Activated naive CD4-positive, alpha-beta T cell treated with Interleukin-2 at 50 U/mL for 16 hours (primary cell): ENCODE measurements at places on chromosomes 16 and 17.

DNA sequence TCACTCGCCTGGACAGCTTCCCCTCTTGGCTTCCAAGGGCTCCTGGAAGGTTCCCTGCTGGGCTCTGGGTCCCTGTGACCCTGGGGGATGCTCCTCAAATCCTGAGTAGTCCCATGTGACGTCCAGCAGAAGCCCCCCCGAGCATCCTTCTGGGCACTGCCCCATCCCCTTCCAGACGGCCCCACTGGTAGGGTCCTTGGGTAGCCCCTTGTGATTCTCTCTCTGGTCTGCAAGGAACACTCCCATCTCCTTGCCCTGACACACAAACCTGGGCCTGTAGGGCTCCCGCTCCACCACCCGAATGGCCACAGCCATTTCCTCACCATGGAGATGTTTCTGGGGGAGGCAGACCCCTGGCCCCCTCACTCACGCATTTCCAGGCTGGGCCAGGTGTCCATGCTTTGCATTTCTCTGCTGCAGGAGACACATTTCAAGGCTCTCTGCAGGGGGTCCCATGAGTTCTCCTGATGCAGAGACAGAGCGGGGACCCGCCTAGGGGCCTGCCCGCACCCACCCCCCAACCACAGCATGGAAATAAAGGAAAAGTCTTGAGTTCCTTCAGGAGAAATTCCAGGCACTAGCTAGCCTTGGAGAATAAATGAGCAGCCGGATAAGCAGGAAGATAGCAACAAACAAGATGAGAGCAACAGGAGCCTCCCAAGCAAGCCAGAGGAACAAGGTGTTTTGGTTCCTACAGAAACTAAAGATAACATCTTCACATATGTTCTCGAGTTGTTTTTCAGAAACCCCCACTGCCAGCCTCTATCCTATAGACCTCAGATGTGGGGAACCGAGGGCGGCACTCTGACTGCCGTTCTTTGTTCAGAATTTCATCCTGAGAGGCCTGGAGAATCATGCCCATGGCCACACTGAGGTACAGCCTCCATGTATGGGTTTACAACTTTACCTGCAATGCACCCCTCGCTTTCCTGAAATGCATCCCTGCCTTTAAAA, 128.8 kb downstream of the MGAT5B start:
- no peak for DNase-seq

DNA sequence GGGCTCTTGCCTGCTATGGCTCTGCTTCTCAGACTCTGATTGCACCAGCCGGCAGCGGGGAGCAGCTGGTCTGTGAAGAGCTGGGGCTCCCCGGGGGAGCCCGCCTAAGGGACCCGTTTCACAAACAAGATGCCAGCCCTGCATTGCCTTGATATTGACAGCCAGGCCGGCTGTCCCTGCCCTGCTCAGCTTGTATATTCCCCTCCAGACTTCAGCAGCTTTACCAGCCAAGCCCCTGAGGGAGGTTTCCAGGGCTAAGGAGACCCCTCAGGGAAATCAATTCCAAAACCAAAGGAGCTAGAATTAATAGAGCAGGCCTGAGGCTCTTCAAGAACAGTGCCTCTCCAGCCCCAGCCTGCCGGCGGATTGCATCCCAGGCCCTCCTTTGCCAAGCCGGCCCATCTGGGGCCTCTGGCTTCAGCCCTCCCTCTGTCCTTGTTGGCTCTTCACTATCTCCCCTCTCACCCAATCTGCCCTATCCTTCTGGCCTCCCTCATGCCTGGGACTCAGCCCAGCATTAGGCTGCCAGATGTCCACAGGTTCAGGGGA, 5.7 kb downstream of the CALB2 start:
- DNase-seq, result no peak

- no peak for DNase-seq
Measured at GRCh38 chr17:7632492-7632894, 2.6 kb downstream of the SHBG start.

GRCh38 chr17:8650119-8650499, 19.6 kb upstream of the MYH10 start:
- DNase-seq, result no peak

- DNase-seq, result no peak
Measured at GRCh38 chr16:81600275-81600674, 155.7 kb downstream of the CMIP start.

- DNase-seq, result no peak
Measured at GRCh38 chr17:19748807-19749193, 702 bp upstream of the ALDH3A1 start.

DNA sequence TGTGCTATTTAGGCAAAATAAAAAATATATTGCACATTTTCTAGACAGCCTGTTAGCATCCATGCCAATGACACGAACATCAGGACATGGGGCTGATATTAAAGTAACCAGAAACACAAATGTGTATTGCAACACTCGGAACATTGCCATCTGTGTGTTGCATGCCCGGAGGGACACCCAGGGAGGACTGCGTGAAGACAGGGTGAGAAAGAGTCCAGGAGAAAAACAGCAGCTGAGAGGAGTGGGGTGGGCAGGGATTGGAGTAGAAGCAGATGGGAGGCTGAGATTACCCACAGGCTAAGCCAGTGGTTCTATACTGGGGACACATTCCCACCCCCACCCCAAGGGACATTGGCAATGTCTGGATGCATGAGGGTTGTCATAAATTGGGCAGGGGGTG, 114.8 kb downstream of the GRIN2A start:
- no peak for DNase-seq

DNA sequence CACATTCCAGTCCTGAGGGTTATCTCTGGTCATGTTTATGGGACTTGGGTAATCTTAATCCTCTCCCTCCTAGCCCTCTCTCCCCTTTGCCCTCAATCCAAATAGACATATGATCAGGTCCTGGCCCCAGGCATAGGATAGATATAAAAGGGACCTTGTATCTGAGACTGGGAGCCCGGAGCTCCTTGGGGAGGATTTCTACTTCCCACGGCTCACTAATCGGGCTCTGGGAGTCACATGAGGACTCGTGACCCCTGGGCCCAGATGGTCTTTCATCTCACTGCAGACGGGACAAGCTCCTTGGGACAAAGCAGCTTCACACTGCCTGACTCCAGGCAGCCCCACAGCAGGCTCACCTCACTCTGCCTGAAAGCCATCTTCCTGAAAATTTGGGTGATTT, 57.8 kb upstream of the LYRM9 start:
- DNase-seq, result no peak

- no peak for DNase-seq
Measured at GRCh38 chr16:4087099-4087885, 28.9 kb downstream of the ADCY9 start.

DNA sequence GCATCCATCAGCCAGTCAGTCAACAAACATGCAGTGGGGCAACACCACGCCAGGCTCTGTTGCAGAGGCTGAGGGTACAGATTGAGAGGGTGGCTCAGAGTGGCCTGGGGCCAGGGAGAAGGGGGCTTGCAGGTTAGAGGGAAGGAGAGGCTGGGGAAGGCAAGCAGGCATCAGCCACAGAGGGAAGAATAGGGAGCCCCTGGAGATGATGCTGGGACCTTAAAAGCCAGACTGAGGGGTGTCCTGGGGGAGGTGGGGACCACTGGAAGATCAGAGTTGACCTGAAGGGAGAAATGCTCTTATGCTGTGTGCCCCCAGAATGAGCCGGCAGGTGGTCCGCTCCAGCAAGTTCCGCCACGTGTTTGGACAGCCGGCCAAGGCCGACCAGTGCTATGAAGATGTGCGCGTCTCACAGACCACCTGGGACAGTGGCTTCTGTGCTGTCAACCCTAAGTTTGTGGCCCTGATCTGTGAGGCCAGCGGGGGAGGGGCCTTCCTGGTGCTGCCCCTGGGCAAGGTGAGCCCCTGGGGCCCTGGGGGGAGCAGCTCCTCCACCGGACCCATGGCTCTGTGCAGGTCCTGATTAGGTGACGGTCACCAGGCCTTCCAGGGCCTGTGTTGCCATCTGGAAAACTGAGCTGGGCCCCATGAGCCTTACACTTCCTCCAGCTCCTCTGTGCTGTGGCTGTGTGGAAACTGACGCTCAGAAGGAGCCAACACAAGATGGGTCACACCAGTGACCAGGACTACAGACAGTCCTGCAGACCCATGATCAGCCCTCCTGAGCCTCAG, 1.7 kb downstream of the CORO1A start:
- no peak for DNase-seq

- no peak for DNase-seq
Measured at GRCh38 chr17:61221181-61221580, 178.5 kb upstream of the TBX2 start.

DNA sequence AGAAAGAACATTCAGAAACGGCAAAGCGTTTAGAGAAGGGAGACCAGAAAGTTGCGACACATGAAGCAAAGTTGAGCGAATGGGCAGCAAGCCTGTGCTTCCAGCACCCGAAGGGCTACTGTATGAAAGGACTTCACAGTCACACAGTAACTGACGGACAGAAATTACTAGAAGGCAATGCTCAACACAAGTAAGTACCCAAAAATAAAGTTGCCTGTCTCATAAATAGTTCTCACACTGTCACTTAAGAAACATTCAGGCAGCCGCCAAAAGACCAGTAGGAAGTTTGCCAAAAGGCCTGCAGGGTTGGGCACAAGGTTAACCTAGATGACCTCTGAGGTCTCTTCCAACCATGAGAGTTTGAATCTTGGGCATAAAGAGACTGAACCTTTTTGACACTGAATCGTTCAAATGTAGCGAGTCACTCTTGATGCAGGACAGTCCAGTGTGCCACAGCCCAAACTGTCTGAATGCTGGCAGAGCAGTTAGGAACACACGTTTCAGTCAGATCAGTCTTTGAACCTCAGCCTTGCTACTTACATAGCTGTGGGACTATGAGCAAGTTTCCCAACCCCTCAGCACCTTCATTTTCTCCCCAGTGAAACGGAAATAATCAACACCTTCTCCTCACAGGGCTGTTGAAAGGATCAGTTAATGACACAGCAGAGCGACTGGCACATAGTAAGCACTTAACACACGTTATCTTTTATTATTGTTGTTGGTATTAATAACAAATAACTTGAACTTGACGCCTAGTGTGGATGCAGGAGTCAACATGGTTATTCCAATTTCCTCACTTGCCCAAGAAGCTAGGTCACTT, 10.4 kb downstream of the NCBP3 start:
- no peak for DNase-seq

DNA sequence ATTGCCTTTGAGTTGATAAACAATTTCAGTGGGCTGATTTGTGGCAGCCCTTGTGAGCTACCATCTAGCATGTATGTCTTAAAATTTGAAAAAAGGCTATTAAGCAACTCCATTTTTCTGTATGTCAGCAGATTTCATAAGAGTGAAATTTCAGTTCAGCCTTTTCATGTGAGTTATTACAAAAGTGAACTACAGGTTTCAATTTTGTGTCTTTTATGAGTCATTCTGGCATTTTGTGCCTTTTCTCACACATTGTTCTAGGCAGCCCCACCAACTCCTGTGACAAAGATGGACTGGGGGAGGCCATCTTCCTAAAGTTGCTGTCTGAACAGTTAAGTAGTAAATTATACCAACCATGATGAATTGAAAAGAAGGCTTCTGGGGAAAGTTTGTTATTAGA, 52.1 kb downstream of the USP10 start:
- DNase-seq, result peak; percentile 39

DNA sequence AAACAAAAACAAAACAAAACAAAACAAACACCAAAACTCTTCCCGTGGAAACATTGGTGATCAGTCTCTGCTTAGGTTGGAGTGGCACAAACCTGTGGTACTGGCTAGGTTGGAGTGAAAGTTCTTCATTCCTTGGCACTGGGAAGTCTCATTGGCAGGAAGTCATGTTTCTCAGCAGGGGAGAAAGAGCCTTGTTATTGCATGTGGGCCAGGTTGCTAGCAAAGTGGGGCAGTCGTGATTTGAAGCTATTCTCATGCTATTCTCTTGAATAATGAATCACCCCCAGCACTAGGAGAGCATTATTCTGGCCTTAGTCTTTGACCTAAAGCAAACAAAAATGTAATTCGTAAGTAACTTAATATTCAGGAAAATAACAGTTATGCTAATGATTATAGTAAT, 24.3 kb upstream of the B4GALNT2 start:
- DNase-seq, result no peak

- DNase-seq, result no peak
Measured at GRCh38 chr17:82890339-82890730, 50.5 kb upstream of the ZNF750 start.

GRCh38 chr16:11452746-11453389, 107.6 kb downstream of the RMI2 start:
- DNase-seq, result no peak

DNA sequence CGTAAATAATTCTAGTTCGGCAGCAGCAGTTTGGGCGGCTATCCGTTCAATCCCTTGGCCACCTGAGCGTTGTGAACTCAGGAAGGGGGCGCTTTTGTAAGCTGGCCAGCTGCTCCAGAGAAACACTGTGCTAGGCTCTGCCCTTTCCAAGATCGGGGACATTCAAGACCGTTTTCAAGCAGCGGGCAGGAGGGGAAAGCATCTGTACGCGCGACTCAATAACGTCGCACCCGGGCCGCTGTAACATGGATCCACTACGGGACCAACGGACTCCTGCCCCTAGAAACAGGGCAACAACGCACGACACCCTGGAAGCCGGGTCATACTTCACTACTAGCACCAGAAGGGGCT, 463 bp downstream of the TOP2A start:
- no peak for DNase-seq

- peak; percentile 79 for DNase-seq
Measured at GRCh38 chr16:30185683-30186421, 2.5 kb downstream of the CORO1A start.

DNA sequence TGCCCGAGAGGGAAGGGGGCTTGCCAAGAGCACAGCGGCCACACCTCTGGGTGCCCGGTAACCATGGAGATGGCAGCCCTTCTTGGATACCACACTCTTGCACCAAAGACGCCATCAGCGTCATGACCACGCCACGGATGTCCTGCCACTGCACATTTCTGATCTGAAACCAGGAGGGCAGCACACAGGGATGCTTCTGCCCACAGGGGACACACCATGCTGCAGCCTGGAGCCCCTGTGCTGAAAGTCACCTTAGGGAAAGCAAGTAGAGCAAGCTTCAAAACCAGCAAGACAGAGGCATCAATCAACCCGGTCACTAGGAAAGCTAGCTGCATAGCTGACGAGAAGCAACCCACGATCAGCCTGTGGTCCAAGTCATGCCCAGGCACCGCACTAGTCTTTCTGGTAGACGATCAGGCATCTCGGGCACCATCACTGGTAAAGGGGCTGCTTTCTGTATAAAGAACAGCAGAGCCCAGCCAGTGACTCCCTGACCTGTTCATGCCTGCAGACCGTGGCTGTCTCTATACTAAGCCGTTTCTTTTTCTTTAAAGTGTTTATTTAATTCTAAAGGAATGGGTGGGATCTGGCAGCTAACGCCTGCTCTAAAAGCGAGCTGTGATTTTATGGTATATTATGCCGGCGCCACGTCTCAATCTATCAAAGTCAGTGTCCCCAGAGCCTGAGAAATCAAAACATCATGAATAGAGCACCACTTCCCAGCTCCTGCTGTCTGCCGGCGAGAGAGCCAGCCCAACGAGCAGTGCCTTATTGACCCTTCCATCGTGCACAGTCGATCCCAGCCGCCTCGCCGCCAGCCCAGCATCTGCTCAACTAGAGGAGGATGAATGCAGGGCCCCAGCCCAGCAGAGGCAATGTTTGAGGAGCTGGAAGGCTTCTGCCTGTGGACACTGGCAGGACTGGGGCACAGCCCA, 244.7 kb downstream of the RBFOX3 start:
- DNase-seq, result no peak
